ENCODE measurements at places on chromosomes 4 and X. TPM values are rescaled to one million over a fixed set of nuclear protein-coding genes. Genes with fewer than 3 reads are reported as not detected.
A peak's percentile ranks its signal among the peaks of the same experiment; 100 is the strongest.

GRCh38 chrX:39871648-39872047, 226.1 kb downstream of the BCOR start:
- no peak for DNase-seq

The FAM13A gene
- total RNA-seq: 18.0 TPM

The STK32B gene
- 1.0 TPM for total RNA-seq

DNA sequence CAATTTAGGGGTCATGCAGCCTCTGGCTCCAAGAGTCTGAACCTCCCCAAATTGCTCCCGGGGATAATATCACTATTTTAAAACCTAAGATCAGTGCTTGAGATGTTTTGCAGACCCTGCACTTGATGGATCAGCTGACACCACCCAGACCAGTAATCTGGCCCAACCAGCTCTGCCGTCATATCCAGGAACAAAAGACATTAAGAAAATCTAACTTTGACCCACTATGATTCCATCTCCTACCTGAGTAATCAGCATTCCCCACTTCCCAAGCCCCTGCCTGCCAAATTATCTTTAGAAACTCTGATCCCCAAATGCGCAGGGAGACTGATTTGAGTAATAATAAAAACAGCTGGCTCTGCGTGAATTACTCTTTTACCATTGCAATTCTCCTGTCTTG, 34.4 kb upstream of the CCNG2 start:
- no peak for DNase-seq

DNA sequence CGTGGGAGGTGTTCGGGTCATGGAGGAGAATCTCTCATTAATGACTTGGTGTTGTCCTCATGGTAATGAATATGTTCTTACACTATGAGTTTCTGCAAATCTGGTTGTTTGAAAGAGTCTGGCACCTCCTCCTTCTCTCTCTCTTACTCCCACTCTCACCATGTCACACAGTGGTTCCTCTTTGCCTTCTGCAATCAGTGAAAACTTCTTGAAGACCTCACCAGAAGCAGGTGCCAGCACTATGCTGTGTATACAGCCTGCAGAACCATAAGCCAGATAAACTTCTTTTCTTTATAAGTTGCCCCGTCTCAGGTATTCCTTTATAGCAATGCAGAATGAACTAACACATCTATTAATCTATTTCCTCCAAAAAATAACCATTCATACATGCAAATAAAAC, 275.0 kb downstream of the ANTXR2 start:
- DNase-seq: no peak

GRCh38 chr4:53477038-53477565, 99.7 kb downstream of the FIP1L1 start:
- DNase-seq: no peak

GRCh38 chr4:118277243-118277642, 75.6 kb downstream of the PRSS12 start:
- DNase-seq: no peak

The PDCL2 gene
- total RNA-seq: not detected

The DMRTC1 gene
- total RNA-seq: not detected

DNA sequence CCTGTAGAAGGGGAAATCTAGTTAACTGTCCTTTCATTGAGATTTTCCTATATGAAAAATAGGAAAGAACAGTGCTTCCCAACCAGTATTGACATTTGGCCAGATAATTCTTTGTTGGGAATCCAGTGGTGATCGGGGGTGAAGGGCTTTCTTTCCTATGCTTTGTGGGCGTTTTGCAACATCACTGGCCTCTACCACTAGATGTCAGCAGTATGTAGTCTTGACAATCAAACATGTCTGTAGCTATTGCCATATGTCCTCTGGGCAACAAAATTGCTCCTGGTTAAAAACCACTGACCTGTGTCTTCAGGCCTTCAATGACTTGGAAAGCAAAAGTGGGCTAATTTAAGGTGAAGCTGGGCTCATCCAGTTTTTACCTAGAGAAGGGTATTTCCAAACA, 658.5 kb downstream of the DACH2 start:
- no peak for DNase-seq

DNA sequence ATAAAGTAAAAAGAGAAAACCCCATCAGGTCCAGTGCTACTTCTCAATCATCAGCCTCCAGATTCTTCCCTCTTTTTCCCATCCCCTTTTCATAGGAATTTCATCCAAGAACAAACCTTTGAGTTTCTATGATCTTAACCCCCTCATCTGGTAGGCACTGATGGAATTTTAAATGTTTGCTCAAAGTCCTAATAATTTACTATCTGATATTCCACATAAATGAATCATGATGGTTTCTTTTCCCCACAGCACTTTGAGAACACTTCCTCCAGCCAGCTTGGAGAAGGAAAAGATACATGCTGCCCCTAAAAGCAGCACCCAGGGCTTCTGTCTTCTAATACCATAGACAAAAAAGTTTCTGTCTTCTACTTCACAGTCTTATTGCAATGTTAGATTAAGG, 19.4 kb upstream of the KLHL8 start:
- DNase-seq: no peak

DNA sequence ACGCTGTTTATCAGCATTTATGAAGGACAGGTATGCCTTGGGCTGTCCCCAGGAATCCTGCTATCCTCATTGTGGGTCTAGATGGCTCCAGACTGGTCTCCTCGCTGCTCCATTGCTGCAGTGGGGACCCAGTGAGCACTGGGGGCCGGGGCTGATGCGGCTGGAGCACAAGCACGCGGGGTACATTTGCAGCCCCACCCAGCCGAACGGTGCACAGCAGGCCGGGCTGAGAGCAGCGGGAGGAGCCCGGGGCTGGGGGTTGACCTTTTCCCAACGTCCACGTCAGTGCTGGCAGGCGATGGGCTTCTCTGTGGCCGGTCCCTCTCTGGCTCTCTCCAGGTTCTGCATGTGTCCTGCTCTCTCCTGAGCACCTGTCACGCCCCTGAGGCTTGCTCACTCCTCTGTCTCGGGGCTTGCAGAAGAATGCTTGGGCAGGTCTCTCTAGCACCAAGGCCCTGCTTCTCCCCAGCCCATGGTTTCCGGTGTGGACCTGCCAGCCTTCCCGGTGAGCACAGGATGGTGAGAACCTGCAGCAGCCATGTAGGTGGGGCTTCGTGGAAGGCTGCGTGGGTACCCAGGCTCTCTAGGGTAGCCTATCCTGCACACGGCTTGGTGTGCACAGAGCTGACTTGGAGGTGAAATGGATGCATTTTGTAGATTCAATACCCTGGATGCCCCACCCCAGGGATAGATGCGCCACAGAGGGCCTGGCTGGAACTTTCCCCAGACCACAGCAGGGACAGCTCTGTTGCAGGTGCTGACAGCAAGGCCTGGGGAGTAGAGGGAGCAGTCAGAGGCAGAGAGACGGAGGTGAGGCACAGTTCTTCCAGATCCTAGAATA, 89.1 kb upstream of the ADRA2C start:
- peak; percentile 10 for DNase-seq

- no peak for DNase-seq
These were observed 72.2 kb upstream of the GABRG1 start for GRCh38 chr4:46196086-46196485.

Data from Right ventricle myocardium superior (tissue), 1 donor.